Osteocyte (in vitro differentiated cells): ENCODE measurements at places on chromosomes 16 and 17.

DNA sequence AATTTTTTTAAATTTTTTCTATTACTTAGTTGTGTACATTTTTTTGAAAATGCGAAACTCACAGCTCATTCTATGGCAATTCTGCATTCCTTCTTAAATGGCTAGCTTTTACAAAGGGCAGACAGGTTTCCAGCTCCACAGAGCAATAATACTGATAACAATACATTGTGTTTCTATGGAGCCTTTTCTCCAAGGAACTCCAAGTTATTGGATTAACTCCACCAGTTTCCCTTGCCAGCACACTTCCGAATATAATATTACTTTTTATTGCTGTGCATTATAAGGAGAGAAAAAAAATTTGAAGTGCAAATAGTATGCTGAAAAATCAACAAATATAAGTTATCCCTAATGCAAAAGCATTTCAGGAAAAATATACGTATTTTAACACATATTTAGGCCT is 127.5 kb upstream of the PSMD7 start:
- DNase-seq = no peak

- DNase-seq = no peak
Measured at GRCh38 chr17:77872199-77872598, 86.3 kb upstream of the TNRC6C start.

DNA sequence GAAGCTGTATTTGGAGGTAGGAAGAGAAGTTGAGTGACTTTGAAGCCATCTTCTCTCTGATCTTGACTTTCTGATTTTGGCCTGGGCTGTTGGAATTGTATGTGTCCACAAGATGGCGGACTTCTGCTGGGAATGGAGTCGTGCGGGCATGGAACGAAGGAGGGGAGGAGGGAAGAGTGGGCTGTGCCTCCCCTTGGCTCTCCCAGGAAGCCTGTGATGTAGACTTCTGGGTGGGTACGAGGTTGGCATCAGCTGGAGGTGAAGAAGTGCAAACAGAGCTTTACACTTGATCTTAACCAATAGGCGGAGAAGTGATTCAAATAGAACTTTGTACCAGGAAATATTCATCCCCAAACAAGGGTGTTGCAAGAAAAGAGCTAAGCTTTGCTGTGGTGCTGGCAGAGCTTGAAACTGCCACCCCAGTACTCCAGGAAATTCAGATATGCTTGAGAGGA is 7.4 kb upstream of the TMEM220 start:
- DNase-seq = no peak

DNA sequence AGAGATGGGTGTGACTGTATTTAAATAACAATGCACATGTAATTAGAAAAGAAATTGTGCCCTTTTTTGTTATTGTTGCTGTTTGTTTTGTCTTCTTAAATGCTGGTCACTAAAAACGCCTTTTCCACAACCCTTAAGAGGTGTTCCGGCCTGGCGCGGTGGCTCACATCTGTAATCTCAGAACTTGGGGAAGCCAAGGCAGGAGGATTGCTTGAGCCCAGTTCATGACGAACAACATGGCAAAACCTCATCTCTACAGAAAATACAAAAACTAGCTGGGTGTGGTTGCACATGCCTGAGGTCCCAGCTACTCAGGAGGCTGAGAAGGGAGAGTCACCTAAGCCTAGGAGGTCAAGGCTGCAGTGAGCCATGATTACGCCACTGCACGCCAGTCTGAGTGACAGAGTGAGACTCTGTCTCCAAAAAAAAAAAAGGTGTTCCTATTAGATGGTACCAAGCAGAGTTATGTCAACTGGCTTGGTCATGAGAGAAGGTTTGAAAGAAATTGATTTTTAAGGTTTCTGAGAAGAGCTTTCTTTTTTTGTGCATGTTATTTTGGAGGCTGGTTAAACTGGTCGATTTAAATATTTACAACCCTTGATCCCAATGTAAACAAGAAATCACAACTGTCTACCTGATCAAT is 23.5 kb upstream of the RFFL start:
- DNase-seq = no peak

- no peak for DNase-seq
Measured at GRCh38 chr17:70661342-70662222, 492.2 kb downstream of the KCNJ2 start.

- DNase-seq = no peak
Measured at GRCh38 chr16:11783319-11784037, 13.6 kb downstream of the ZC3H7A start.

DNA sequence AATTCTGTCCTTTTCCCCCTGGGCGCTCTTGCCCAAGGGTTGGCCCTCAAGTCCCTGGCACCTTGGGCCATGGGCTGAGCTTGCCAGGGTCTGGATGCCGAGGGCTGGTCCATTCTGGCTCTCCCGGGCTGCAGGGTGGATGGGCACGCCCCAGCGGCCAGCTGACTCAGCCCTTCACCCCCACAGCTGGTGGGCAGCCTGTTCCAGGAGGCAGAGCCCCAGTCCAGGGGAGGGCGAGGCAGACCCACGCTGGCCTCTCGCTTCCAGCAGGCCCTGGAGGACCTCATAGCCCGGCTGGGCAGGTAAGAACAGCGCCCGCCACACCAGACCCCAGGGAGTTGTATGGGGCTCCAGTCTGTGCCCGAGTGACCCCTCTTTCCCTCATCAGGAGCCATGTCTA is 15.0 kb downstream of the MYO15B start:
- no peak for DNase-seq

DNA sequence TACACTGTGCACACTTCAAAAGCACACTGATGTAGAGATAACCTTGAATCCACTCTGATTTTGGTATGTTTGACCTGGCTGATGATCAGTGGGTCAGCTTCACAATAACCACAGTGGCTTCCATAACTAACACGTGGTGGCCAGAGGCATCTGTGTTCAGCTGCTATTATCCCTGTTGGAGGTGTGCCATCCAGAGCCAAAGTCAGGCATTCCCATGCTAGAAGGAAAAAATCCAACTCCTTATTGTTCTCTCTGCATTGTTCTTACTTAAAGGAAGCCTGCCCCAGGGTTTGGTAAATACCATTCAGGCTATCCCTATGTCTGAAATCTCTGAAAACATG is 127.3 kb upstream of the MON1B start:
- no peak for DNase-seq

GRCh38 chr17:40541060-40541872 is 24.0 kb downstream of the CCR7 start:
- DNase-seq = no peak

DNA sequence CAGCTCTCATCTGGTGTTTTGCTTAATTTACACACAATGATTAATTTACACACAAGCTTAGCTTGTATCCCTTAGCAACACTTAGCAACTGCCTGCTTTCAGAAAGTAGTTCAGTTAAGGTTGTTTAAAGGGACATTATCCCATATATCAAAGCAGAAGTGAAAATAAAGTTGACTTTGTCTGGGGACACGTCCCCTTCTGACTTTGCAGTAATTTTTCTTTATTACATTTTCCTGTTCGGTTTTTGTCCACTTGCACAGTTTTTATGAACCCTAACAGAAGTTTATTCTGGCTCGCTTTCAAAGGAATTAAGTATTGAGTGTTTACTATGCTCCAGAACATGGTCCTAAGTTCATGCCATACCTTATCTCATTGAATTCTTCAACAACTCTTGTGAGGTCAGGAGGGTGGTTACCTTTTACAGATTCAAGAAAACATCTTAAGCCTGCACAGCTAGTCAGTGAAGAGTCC is 41.5 kb downstream of the ARHGAP44 start:
- DNase-seq = no peak

DNA sequence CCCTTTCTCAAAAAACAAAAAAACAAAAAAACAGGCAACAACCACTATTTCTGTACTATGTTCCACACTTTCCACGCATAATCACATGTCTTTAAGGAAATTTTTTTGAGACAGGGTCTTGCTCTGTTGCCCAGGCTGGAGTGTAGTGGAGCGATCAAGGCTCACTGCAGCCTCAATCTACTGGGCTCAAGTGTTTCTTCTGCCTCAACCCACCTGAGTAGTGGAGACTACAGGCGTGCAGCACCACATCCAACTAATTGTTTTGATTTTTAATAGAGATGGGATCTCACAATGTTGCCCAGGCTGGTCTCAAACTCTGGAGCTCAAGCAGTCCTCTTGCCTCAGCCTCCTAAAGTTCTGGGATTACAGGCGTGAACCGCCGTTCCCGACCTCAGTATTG is 52.6 kb upstream of the BPTF start:
- no peak for DNase-seq

GRCh38 chr17:51653878-51654277 is 393.5 kb downstream of the UTP18 start:
- no peak for DNase-seq

- no peak for DNase-seq
Measured at GRCh38 chr17:40461732-40462342, 18.6 kb downstream of the IGFBP4 start.

DNA sequence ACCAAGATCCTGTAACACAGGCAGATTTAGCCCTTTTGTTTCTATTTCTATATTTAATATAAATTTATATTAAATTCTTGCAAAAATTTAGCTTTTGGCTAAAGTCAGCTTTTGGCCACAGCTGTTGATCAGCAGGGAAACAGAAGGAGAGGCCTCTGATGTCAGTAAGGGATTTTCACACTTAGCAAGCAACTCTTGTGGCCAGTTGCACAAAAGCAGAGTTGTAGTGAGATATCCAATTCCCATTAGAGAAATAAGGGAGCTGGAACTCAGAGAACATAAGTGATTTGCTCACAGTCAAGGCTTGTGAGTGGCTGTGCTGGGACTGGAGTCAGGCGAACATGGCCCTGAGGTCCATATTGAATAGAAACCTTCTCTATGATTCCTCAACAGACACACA is 16.7 kb upstream of the HEATR6 start:
- DNase-seq = no peak

DNA sequence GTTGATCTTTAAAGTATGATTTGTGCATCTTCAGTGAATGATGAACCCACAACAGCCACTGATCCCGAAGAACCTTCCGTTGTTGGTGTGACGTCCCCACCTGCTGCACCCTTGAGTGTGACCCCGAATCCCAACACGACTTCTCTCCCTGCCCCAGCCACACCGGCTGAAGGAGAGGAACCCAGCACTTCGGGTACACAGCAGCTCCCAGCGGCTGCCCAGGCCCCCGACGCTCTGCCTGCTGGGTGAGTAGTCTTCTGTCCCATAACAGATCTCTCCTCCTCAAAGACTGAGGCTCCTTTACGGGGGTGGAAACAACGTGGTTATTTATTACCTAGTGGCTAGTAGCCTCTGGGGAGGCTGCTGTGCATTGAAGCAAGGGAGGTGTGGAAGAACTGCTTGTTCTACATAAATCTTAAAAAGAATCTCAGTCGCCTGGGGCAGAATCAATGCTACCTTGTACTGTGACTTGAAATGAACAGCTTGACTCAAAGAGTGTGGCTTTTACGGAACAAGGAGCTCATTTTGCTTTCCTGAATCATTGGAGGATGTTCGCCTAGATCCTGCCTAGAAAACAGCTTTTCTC is 63.0 kb upstream of the CLEC18A start:
- no peak for DNase-seq

GRCh38 chr17:19905502-19905901 is 37.8 kb upstream of the ULK2 start:
- DNase-seq = peak; percentile 64

GRCh38 chr17:40095351-40095943 is 4.9 kb downstream of the NR1D1 start:
- DNase-seq = no peak

DNA sequence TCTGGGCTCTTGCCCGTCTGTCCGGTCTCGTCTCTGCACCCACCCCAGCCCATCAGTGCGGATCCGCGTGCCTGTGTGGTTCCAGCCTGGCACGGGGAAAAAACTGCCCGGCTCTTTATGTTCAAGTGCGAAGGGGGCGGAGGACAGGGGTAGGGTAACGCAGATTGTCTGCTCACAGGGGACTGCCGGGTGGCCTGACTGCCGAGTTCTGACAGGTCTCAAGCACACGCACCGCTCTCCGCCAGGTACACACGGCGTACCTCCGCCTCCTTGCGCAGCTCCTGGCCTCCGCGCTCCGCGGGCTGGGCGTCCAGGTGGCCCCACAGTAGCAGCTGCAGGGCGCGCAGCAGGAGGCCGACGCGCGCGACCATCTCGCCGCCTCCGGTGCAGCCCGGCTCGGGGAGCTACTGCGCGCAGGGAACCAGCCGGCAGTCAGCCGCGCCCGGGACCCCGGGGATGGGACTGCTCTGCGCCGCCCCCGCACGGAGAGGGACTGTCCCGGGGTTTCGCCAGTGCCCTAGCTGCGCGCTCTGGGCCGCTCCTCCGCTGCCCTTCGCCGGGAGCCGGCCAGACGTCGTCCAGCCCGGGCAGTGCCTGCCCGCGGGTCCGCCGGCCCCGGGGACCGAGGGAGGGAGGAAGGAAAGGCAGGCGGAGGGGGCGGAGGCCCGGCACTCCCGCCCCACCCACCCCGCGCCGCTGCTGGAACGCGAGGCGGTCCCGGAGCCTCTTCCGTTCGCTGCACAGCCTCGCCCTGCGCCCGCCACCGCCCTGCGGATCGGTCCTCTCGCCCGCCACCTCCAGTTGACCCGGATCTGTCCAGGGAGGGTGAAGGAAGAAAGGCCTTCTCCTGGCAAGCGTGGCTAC is at the start of gene MMP28:
Gene MMP28 (minus strand): TSS at position 635 of the 864 bp plus-strand sequence. CDS start 264 bp downstream, at position 371.
- peak; percentile 84 for DNase-seq

- no peak for DNase-seq
Measured at GRCh38 chr16:57672824-57673223, 4.7 kb downstream of the ADGRG3 start.

- DNase-seq = no peak
Measured at GRCh38 chr17:29369831-29370735, 20.1 kb upstream of the TAOK1 start.

DNA sequence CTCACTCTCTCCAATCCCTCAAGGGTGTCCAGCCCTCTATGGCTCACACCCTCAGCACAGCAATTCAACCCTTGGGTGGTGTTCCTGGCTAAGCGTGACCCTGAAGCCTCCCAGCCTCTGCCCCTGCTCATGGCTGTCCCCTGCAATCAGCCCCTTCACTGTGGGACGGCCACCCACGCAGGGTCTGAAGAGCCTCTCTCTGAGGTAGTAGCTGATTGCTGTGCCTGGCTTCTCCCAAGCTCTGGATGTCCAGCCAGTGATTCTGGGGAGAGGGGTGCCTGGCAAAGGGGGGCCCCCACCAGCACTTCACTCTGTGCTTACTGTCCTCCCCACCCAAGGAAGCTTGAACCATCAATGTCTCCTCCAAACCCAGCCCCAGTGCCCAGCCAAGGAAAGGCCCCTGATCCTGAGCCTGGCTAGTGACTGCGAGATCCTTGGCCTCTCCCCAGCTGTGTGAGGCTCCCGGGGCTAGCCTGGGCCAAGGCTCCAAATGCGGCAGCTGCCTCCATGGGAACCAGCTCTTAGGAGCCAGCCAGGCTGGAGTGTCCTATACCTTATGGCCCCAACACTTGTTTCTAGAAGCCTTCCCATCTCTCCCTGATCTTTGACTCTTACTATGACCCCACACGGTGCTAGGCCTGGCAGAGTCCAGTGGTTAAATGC is 9.9 kb downstream of the MTSS2 start:
- no peak for DNase-seq

- peak; percentile 92 for DNase-seq
Measured at GRCh38 chr16:84952335-84953189, 58.8 kb downstream of the ZDHHC7 start.

- DNase-seq = no peak
Measured at GRCh38 chr16:12627394-12627793, 176.3 kb downstream of the CPPED1 start.
